Right ventricle myocardium inferior (tissue), 1 donor: ENCODE measurements at places on chromosomes 6 and 20.

DNA sequence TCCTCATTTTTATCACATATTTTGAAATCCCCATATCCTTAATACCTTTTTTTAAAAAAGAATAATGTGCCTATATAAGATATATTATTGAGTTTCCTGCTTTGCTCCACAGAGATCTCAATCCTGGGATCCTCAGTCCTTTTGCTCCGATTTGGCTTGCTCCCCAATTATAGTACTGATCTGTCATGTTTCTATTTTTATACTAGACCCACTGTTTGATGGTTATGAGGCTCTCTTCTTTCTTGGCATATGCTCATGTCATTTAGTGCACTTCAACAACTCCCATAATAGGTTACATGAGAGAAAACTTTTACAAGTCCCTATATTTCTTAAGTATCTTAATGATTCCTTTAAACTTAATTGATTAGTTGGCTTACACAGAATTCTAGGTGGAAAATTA, 958.5 kb upstream of the EPHA7 start:
- DNase-seq: no peak

GRCh38 chr20:62572980-62573379, 69.3 kb upstream of the SLCO4A1 start:
- no peak for DNase-seq

DNA sequence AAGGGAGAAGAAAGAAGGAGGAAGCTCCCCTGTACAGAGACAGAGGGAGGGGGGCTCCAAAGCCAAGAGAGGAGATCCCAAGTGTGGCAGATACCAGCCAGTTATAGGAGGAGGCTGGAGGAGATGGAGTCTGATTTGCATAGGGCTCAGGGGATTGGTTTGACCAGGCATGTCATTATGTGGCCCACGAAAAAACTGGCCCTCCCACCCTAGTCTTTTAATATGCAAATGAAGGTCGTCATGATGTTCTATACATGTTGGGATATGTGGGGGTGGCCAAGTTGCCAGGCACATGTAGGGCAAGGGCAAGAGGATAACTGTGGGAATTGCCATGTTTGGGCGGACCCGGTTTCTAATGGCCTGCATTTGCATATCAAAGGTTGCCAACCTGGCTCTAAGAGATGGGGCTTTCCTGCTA, 17.6 kb upstream of the ZFP64 start:
- no peak for DNase-seq

DNA sequence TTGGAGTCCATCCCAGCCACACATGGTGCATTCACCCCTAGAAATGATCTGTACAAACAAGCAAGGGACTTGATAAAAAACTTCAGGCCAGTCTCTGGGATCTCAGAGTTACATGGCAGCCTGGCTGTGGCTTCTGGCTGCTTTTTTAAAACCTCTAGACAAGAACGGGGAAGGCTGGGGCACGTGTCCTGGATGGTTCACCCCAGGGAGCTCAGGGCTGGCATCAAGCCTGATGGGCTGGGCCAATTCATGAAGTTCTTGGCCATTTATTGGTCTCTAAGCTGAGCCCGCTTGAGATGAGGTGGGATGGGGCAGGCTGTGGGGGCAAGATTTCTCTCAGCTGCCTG, 10.4 kb upstream of the ZFAND3 start:
- DNase-seq: peak; percentile 78

GRCh38 chr6:11729076-11729475, 49.5 kb downstream of the ADTRP start:
- DNase-seq: no peak
